Stimulated activated CD4-positive, alpha-beta T cell treated with anti-CD3 and anti-CD28 coated beads, Interleukin-4, amount 100 ng/mL, for 48 hours (primary cell): ENCODE measurements at places on chromosomes 16 and 17.

DNA sequence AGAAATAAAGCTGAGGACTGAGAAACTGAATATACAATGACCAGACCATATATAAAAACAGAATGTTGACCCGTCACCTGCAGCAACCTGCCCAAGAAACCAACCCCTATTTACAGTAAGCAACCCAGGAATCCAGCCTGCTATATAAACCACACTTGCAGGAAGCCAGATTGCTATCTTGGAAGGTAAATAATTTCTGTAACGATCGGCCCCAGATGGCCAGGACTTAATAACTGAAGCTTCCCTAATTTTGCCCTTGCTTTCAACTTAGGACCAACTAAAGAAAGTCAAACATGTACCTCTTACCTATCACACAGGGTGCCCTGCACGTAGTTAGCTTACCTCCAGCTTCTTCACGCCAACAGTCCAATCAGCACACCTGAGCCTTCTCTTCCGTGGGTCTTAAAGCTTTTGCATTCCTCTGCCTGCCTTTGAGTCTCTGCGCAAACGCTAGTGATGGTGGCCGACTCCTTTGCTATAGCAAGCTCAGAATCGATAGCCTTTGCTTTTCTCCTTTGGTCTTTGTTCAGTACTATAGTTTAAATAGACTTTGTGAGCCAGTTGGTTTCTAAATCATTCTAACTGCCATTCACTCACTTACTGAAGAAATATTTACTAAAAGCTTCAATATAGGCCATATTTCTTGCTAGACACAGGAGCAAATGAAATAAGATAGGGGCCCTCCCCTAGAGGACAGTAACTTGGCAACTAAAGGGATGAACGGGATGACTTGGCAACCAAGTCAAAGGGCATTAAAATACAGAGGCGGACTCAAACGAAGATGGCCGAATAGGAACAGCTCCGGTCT is 31.3 kb downstream of the MPHOSPH6 start:
- DNase-seq, result no peak

DNA sequence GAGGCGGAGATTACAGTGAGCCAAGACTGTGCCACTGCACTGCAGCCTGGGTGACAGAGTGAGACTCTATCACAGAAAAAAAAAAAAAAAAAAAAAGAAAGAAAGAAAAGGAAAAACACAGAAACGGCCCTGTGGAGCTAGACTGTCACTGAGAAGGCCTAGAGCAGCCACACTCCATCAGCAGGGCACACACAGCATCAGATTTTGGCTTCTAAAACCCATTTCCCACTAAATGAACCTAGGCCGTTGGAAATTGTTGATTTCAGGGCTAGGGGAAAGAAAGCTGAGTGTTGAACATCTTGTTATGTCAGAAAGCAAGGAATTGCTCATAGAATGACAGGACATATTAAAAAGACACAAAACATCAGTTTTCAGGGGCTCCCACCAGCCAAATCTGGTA is 48.9 kb downstream of the ZCCHC14 start:
- DNase-seq, result no peak

DNA sequence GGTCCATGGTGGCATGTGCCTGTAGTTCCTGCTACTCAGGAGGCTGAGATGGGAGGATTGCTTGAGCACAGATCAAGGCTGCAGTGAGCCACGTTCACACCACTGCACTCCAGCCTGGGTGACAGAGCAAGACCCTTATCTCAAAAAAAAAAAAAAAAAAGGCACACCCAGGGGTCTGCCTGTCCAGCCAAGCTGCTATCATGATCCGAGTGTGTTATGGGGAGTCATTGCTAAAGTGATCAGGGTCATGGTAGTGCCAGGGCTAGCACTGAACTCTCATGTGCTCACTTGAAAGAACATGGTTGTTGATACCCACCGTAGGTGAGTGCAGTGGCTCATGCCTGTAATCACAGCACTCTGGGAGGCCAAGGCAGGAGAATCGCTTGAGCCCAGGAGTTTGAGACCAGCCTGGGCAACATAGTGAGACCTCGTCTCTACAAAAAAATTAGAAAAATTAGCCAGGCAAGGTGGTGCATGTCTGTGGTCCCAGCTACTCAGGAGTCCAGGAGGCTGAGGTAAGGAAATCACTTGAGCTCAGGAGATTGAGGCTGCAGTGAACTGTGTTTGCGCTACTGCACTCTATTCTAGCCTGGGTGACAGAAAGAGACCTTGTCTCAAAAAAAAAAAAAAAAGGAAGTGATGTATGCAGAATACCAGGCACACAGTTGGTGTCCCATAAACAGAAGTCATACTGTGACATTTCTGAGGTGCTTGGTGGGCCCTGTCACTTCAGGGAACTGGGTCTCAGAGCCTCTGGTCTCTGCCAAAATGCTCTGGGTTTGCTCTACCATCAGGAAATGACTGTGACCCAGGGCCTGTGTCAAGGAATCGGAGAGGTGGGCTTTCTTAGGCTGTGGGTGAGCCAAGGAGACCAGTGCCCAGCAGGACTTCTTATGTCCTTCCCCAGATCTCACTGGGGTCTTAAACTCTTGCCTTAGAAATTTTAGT is 2.2 kb downstream of the PRM1 start:
- no peak for DNase-seq

DNA sequence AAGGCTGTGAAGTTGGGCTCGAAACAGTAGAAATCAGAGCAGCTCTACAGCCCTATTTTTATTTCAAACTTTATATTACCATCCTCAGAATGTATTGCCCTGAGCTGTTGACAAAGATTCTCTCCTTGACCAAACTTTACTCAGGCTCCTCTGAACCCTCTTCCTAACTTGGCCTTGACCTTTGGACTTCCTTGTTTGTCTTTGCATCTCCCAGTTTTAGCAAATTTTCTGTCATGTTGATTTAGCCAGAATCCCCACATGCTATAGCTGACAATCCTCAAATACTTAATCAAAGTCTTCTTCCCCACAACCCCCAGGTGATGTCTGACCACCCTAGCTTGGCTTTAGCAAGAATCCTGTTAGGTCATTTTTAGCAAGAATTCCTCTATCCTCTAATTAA is 87.4 kb upstream of the GRIN2A start:
- DNase-seq, result no peak

DNA sequence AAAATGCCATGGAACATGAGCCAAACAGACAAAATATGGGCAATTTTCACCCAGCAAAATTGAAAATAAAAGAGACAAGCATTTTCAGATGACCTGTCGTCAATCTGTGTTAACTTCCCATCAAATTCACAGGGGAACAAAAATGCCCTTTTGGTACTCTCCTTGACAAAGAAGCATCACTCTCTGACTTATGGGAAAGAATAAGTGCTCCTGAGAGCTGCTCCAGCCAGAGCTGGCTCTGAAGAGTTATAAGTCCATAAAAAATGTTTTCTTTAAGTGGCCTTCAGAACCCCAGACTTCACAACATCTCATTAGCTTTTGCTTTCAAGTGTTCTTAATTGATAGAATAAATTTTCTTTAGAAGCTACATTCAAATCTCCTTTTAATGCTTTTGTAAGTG is 721.4 kb upstream of the GOT2 start:
- DNase-seq, result no peak

DNA sequence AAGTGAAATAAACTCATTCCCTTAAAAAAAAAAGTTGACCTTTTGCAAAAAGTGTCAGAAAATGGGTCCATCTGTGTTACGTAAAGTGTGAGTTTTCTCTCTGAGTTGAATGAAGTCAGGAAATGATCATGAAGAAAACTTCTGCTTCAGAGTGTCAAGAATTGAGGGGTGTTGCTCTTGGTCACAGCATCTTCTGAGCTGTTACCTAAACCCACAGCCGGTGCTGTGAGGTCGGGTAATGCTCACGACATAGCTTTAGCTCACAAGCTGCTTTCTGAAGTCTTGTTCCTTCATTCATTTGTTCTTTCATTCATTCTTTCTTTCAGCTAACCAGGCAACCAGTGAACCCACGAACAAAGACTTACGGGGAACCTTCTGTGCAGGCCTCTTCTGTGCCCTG is 372.1 kb downstream of the CPPED1 start:
- DNase-seq, result no peak

- no peak for DNase-seq
Measured at GRCh38 chr16:85266857-85267256, 154.6 kb upstream of the CIBAR2 start.

DNA sequence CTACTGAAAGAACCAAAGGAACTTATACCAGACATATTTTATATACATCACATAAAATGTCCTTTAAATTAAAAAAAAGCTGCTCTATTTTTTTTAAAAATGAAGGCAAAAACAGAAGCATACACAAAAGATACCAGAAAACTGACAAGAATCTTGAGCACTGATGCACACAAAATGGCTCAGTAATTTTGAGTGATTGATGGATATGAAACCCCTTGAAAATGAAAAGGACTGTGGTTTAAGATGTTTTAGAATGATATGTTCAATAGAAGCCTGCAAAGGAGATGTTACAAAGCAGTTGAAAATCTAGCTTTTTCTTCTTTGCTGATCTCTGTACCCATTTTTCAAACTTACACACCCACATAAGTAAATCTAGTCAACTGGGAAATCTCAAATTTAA is 2.7 kb downstream of the C16orf87 start:
- no peak for DNase-seq

- DNase-seq, result no peak
Measured at GRCh38 chr16:75224306-75225082, 5.7 kb downstream of the CTRB1 start.

DNA sequence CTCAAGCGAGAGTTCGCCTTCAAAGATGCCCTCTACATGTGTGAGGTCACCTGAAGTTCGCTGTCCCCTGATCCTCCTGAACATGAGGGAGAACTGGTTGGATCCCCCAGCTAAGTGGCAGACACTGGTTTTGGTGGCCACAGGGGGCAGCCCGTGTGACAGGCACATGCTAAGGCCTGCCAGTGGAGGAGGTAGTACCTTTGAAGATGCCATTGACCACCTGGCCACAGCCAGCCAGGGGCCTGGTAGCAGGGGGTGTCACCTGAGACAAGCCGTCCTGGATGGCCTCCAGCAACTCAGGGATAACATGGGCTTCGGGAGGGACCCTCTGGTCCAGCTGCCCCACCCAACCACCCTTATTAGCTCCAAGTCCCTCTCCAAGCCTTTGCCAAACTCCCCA is 7.3 kb upstream of the ALDH3A1 start:
- no peak for DNase-seq

- DNase-seq, result no peak
Measured at GRCh38 chr16:69145658-69146057, 13.2 kb downstream of the UTP4 start.

- DNase-seq, result no peak
Measured at GRCh38 chr16:85227946-85228862, 115.9 kb upstream of the CIBAR2 start.

GRCh38 chr17:66747578-66748275 is 87.2 kb upstream of the CACNG5 start:
- no peak for DNase-seq

DNA sequence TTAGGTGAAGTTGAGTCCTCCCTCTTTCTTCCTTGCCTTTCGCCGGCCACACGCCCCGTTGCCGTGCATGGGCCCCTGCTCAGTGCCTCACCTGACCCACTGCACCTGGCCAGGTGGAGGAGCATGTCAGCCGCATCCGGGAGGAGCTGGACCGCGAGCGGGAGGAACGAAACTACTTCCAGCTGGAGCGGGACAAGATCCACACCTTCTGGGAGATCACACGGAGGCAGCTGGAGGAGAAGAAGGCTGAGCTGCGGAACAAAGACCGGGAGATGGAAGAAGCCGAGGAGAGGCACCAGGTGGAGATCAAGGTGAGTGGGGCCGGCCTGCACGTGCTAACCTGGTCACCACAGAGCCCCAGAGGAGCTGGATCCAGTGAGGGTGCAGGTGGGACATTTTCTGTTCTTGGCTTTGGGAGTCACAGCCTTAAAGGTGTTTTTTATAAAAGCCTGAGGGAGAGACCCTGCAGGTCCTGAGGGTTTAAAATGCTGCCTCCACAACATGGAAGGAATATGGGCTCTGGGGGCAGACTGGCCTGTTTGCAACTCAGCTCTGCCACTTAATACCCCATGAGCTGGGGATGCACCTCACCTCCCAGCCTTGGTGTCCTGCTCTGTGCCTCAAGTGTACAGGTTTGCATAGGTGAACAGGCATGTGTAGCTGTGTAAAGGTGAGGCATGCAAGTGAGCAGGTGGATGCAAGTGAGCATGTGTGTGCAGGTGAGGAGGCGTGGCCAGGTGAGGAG is 12.1 kb upstream of the DBNDD1 start:
- DNase-seq, result no peak

- DNase-seq, result no peak
Measured at GRCh38 chr17:30021708-30022317, 80.4 kb downstream of the EFCAB5 start.

DNA sequence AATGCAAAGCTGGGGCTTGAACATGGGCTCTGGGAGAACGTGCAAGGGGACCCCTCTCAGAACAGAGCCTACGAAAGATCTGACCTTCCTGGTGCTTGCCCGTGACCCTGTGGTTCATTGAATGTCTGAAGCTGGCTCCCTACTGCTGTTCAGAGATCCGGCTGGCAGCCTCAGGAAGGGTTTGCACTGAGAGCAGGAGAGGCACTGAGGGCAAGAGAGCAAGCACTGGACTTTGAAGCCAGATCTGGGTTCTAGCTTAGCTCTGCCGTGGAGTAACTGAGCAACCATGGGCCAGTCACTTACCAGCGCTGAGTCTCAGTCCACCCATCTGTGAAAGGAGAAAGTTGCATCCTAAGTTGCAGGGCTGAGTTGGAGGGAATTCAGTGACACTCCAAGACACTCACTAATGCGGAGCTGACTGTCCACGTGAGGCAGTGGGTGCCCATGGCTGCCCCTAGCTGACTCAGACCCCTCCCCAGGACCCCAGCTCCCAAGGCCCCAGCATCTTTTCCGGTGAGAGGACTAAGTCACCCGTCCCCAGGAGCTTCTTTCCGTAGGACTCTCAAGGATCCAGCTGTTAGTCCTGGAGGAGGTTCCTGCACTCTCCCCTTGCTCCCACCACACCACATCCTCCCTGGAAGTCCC is 41.3 kb downstream of the BEAN1 start:
- no peak for DNase-seq

DNA sequence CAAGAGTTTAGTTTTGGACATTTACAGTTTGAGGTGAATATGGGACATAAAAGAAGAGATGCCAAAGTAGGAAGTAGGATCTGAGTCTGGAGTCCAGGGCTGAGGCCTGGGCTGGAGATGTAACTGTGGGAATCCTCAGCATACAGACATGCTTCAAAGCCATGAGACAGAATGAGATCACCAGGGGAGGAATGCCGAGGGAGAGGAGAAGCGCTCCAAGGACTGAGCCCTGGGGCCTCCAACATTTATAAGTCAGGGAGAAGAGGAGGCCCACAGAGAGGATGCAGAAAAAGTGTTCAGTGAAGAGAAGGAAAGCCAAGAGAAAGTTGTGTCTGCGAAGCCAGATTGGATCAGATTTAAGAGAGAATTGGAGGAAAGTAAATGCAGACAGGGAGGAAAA is 277.5 kb upstream of the MYOCD start:
- no peak for DNase-seq
